ENCODE measurements at places on chromosomes 13 and 19.

- H3K27me3 ChIP-seq = no peaks in the 10 kb centered on the region
- H3K36me3 ChIP-seq = peaks cover 25% of the 10 kb centered on the region
- no peak overlapping the region for H3K4me3 ChIP-seq
- no peak for DNase-seq
- H3K4me1 ChIP-seq = peaks cover 35% of the 10 kb centered on the region
Observed at GRCh38 chr13:30364876-30365275, 57.4 kb upstream of the UBE2L5 start.

DNA sequence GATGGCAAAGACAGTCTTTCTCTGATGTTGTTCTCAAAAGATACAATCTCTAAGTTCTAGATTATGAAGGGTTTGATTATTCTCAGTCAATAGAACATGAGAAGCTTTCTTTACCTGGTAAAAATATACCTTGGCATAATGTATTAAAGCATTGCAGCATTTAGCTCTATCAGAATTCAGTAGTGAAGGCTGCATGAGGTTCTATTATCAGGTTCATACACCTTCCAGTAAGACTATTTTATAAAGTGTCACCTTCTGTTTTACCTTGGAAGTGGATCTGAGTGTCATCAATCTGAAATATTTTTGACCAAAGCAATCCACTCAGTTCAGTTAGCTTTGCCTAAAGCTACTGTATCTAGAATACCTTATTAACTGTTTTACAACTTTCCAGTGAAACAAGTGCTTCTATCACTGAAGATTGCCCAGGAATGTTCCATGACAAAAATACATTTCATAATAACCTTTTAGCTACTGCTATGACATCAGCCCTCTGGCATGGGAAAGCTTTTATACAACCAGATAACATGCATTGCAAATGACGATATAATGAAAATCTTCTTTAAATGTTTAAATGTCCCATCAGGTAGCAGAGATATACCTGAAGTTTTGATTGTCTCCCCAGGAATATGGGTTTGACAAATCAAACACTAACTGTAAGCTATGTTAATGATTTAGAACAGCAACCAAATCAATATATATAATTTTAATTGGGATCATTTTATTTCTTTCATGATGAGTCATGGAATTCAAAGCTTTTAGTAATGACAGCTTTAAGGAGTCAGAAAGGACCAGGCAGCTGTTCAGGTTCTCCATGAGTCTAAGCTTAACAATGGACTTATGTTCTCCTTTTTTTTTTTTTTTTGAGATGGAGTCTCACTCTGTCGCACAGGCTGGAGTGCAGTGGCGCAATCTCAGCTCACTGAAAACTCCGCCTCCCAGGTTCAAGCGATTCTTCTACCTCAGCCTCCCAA is 72.2 kb downstream of the UFM1 start:
- no peaks in the 10 kb centered on the region for H3K4me1 ChIP-seq
- DNase-seq = no peak
- H3K4me3 ChIP-seq = no peak overlapping the region
- H3K27ac ChIP-seq = no peak overlapping the region

DNA sequence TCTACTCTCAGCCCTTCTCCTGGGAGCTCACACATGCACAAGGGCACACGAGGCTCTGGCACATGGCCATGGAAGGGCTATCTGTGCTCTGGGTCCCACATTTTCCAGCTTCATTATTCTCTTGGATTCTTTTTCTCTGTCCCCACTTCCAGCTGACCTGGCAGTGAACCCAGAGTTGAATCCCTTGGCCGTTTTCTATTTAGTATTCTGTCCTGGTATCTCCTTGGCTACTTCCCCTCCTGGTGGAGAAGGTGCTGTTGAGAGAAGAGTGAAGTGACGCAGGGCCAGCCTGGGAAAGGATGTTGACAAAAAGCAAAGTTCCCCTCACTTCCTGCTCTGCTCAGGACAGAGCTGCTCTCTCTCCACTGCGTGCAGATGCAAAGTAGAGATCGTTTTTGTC is 303.1 kb downstream of the IRS2 start:
- H3K27me3 ChIP-seq = no peaks in the 10 kb centered on the region
- H3K27ac ChIP-seq = peak overlapping the region; percentile 39
- H3K4me1 ChIP-seq = peaks cover 8% of the 10 kb centered on the region
- no peak overlapping the region for H3K4me3 ChIP-seq

DNA sequence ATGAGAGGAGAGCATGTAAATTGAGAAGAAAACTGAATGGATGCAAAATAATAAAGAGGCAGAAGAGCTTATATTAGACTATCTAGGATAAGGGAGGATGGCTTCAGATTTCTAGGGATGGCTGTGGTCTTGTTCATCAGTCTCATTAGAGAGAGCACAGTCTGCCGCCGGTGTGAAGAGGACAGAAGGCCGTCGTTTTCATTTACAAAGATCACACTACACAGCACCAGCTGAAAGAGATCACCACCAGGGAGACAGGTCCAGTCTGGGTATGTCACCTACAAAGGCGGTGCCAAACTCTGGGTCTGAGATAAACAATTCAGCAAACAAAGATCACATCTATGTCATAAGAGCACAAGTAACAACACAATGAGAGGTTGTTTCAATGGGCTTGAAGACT is 1222.3 kb upstream of the SLC10A2 start:
- H3K4me1 ChIP-seq = 0 out of 2 replicates have a peak, but pooled peaks cover 4% of the 10 kb centered on the region
- no peaks in the 10 kb centered on the region for H3K36me3 ChIP-seq
- no peak overlapping the region for H3K27ac ChIP-seq

DNA sequence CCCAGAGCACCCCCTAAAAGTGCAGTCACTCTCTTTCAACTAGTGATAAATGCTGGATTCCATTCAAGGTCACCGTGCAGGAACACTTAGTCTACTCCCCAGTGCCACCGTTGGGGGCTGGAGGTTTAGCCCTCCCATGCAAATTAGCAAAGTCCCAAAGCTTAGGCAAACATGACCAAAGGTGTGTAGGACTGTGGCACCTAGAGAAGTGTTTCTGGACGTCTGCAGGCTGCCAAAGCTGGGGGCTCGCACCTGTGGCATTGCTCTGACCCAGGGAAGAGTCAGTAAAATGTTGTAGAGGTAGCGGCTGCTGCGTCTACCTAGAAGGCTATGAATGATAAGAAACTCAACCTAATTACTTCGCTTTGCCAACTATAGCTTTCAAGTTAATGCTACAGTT is 13.9 kb downstream of the COL4A1 start:
- no peaks in the 10 kb centered on the region for H3K36me3 ChIP-seq
- H3K27me3 ChIP-seq = peaks cover 33% of the 10 kb centered on the region
- H3K4me3 ChIP-seq = no peak overlapping the region
- DNase-seq = no peak

GRCh38 chr13:41651413-41652058 is 194.2 kb downstream of the RGCC start:
- no peak overlapping the region for H3K4me3 ChIP-seq
- DNase-seq = no peak
- no peak overlapping the region for H3K27ac ChIP-seq
- H3K27me3 ChIP-seq = no peaks in the 10 kb centered on the region
- no peaks in the 10 kb centered on the region for H3K36me3 ChIP-seq
- no peaks in the 10 kb centered on the region for H3K4me1 ChIP-seq

DNA sequence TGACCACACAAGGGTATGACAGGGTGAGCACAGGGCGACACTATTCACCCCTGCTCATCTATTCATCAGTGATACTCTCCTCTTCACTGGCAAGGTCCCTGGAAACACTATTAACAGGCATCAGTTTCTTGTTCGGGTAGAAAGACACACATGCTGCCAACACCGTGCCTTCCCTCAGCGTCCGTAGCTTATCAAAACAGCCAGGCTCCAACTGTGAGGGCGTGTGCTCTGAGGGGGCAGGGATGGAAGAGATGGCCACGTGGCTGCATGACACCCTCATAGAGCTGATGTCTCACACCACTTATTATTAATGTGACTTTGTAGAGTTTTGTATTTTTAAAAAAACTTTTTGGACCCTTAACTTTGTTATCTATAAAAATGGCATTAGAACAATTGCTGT is 160.3 kb downstream of the ITGBL1 start:
- no peaks in the 10 kb centered on the region for H3K4me1 ChIP-seq
- no peaks in the 10 kb centered on the region for H3K27me3 ChIP-seq
- H3K27ac ChIP-seq = no peak overlapping the region
- no peak overlapping the region for H3K4me3 ChIP-seq

DNA sequence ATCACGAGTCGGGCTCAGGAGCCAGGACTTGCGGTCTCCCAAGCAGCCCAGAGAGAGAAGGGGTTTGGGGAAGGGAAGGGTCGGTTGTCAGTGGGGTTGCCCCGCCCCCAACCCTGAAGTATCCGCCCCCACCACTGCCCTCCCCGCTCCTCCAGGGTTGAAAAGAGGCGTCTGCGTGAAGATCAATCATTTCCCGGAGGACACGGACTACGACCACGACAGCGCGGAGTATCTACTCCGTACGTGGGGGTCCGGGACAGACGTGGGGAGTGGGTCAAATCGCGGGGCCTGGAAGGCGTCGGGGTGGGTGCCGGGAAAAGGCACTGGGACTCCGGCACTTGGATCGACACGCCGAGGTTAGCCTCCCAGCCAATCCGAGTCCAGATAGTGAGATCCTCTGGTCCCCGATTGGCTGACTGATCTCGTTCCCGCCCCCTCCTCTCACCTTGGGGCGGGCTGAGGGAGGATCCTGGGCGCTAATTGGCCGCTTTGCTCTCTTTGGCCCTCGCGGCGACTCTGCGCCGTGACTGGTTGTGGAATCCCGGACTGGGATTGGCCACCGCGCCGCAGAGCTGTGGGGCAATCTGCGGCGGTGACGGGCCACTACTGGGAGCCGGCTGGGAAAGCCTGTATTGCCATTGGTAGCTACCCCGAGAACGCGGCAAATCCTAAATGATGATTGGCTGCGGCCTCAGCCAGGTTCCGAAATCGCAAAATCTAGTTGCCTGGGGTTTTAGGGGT is 13.3 kb upstream of the CACNG6 start:
- DNase-seq = peak; percentile 10
- no peaks in the 10 kb centered on the region for H3K27me3 ChIP-seq
- H3K27ac ChIP-seq = no peak overlapping the region

GRCh38 chr13:102707467-102707866 is 12.6 kb upstream of the METTL21C start:
- H3K36me3 ChIP-seq = no peaks in the 10 kb centered on the region
- H3K27me3 ChIP-seq = peaks cover 5% of the 10 kb centered on the region
- no peaks in the 10 kb centered on the region for H3K4me1 ChIP-seq
- no peak overlapping the region for H3K27ac ChIP-seq
- no peak for DNase-seq
- H3K4me3 ChIP-seq = no peak overlapping the region

DNA sequence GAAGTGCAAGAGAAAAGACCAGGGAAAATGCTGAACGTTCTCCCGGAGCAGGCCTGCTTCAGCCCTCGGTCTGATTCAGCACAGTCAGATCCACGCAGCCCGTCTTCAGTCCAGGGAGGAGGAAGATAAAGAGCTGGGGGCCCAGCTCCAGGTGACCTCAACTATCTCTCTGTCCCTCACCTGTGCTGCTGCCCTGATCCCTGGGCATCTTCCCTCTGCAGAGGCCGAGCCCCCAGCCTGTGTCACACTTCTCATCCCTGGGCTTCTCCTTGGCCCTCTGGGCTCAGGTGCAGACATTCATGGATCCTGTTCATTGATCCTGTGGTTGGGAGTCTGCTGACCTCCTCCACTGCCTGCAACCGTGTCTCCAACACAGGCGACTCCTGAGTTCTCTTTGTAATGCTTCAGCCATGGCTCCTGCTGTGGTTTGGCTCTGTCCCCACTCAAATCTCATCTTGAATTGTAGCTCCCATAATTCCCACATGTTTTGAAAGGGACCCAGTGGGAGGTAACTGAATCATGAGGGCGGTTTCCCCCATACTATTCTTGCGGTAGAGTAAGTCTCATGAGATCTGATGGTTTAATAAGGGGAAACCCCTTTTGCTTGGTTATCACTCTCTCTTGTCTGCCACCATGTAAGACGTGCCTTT is 27.9 kb downstream of the COL4A2 start:
- no peak overlapping the region for H3K4me3 ChIP-seq
- no peak overlapping the region for H3K27ac ChIP-seq
- peaks cover 41% of the 10 kb centered on the region for H3K27me3 ChIP-seq
- H3K36me3 ChIP-seq = no peaks in the 10 kb centered on the region
- no peaks in the 10 kb centered on the region for H3K4me1 ChIP-seq

- H3K27me3 ChIP-seq = no peaks in the 10 kb centered on the region
- peak overlapping the region; percentile 30 for H3K27ac ChIP-seq
- no peaks in the 10 kb centered on the region for H3K36me3 ChIP-seq
- DNase-seq = no peak
- H3K4me1 ChIP-seq = peaks cover 21% of the 10 kb centered on the region
Observed at GRCh38 chr19:2533686-2534422, 57.9 kb downstream of the GADD45B start.

- H3K4me1 ChIP-seq = no peaks in the 10 kb centered on the region
- no peak overlapping the region for H3K27ac ChIP-seq
- peaks cover 23% of the 10 kb centered on the region for H3K36me3 ChIP-seq
- no peaks in the 10 kb centered on the region for H3K27me3 ChIP-seq
Observed at GRCh38 chr19:32388393-32388855, 17.1 kb upstream of the DPY19L3 start.

DNA sequence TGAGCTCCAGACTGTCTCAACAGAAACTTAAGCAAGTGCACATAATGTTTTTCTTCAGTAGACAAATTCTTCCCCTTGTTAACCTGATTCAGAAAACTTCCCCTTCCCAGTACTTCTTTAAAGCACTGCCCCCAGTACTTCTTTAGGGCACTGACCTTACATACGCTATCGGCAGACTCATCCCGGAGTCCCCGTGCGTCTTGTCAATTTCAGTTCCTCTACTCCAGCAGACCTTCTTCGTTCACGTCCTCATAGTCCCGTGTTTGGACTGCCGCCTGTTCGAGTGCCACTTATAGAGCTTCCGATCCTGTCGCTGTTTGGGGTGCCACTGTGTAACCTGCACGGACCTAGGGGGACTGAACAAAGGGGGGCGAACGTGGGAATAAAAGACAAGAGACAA is 29.0 kb downstream of the ZNF627 start:
- peaks cover 18% of the 10 kb centered on the region for H3K4me1 ChIP-seq
- no peaks in the 10 kb centered on the region for H3K36me3 ChIP-seq

DNA sequence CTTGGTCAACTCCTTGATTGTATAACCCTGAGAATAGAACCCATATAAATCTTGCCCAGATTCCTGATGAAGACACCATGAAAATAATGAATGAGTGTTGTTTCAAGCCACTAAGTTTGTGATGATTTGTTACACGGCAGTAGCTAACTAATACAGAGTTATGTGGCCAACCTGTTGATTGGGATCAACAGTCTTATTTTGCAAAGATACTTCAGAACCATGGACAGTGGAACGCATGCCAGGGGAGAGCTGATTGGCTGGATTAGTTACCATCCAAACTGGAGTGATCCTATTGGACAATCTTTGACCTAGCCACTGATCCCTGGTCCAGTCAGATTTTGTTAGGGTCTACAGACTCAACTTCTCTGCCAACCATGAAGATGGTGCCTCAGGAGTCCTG is 26.6 kb downstream of the CD70 start:
- no peaks in the 10 kb centered on the region for H3K4me1 ChIP-seq
- no peaks in the 10 kb centered on the region for H3K36me3 ChIP-seq
- H3K27me3 ChIP-seq = no peaks in the 10 kb centered on the region
- no peak overlapping the region for H3K4me3 ChIP-seq
- no peak overlapping the region for H3K27ac ChIP-seq

Measured in DND-41 (cell line).